GM04503 (cell line): ENCODE measurements at places on chromosomes 12 and 14.
A peak's percentile ranks its signal among the peaks of the same experiment; 100 is the strongest.

- no peak for DNase-seq
Observed at GRCh38 chr12:114275086-114275485, 130.9 kb downstream of the TBX5 start.

- no peak for DNase-seq
Observed at GRCh38 chr14:64726585-64726890, 22.3 kb downstream of the PLEKHG3 start.

DNA sequence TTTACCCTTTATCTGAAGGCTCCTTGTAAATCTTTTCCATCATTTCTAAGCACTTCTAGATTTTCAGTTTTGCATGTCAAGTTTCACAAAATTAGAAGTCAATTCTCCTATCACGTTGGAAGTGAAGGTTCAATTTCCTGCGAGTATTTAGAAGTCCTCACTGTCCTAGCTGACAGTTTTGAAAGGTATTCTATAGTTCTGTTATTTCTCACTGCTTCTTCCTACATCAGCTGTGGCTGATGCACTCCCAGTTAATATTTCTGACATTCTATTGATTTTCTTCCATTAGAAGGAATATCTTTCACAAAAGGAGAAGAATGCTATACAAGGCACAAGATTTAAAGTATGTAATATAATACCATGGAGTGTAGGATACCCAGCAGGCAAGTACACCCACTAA is 15.8 kb upstream of the TMCC3 start:
- no peak for DNase-seq

DNA sequence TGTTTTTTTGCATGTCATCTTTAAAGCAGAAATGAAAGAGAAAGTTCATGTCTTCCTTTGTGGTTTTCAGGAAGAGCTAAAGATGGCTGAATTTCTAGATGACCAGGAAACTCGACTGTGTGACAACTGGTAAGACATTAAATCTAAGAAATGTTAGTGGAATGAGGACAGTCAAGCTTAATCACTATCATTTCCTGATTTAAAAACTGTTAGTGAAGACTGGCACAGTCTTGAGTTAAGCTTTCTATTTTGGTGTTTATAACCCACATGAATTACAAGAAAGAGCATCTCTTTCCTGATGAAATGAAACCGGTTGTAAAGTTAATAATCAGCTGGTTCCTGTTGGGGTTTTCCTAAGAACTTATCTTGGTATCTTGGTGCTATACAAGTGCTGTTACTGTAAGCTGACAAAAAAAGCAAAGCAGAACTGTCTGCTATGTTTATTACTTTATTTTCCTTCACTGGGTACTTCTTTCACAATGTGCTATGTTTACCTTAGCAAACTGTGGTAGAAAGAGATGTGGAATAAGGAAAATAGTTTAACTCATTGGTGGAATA is 5.2 kb downstream of the TRAFD1 start:
- DNase-seq: no peak

GRCh38 chr12:78086553-78087362 is 256.1 kb downstream of the NAV3 start:
- DNase-seq: no peak

GRCh38 chr12:112838731-112839130 is 47.2 kb downstream of the RPH3A start:
- DNase-seq: no peak

DNA sequence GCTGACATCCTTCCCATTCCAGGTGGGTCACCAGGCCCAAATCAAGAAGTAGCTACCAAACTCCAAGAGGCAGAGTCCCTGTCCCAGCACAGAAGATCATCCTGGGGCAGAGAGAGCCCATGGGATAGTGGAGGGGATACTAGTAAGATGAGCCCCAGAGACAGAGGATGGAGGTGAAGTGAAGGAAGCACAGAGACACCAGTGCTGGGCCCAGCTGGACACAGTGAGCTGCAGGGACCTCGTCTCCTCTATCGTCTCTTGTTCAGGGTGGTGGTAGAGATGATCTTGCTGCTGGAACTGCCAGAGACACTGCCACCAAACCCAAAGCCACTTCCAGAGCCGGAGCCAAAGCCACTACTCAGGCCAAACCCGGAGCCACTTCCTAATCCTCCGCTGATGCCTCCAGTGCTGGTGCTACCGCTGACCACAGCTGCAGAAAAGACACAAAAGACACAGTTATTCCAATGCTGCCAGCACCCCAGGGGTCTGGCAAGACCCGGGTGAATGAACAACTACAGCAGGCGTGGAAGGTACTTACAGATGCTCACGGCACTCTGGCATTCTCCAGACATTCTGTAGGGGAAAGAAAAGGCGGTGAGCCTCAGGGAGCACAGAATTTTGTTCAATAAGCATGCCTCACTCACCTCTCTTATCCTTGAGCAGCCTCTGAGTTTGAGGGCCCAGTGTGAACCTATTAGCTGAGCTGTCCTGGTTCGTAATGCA is 6.9 kb downstream of the KRT4 start:
- DNase-seq: no peak

GRCh38 chr12:52952076-52952801 is 3.3 kb downstream of the KRT18 start:
- no peak for DNase-seq

DNA sequence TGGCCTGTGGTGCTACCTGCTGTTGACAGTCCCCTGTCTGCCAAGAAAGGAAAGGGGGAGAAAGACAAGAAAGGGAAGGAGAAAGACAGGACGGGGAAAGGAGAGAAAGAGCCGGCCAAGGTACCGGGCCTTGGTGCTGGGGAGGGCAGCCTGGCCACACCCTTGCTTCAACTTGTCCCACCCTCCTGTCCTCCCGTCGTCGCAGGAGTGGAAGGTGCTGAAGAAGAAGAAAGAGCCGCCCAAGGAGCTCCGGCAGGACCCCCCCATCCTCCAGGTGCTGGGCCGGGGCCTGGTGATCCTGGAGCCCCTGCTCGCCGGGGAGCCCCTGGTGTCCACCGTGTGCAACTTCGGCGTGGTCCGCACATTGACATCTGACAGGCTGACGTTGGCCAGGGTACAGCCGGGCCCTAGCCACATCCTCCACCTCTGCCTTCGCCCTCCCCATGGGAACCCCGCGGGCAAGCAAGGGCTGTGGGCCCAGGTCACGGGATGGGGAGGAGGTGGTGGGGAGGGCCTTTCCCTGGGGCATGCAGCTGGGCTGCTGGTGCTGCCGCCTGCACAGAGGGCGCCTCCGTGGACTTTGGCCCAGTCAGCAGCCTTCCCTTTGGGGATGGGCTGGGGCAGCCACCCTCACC is 2.9 kb upstream of the B3GNT4 start:
- DNase-seq: no peak

- no peak for DNase-seq
Observed at GRCh38 chr12:40616383-40616915, 75.8 kb upstream of the CNTN1 start.

GRCh38 chr14:91893669-91894068 is 26.3 kb upstream of the TC2N start:
- no peak for DNase-seq

DNA sequence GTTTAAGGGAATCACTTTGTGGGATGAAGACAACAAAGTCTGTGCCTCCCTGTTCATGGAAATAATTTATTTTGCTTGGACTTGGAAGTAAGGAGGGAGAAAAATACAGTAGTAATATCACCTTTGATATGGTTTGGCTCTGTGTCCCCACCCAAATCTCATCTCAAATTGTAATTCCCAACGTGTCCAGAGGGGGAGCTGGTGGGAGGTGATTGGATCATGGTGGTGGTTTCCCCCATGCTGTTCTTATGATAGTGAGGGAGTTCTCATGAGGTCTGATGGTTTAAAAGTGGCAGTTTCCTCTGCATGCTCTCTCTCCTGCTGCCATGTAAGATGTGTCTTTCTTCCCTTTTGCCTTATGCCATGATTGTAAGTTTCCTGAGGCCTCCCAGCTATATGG is 460.7 kb downstream of the NOVA1 start:
- DNase-seq: no peak

GRCh38 chr12:48281811-48282210 is 68.9 kb downstream of the ZNF641 start:
- DNase-seq: no peak

- DNase-seq: peak; percentile 54
Observed at GRCh38 chr14:51521764-51522163, 129.9 kb upstream of the FRMD6 start.

GRCh38 chr12:76739896-76740295 is 24.0 kb upstream of the ZDHHC17 start:
- DNase-seq: no peak

DNA sequence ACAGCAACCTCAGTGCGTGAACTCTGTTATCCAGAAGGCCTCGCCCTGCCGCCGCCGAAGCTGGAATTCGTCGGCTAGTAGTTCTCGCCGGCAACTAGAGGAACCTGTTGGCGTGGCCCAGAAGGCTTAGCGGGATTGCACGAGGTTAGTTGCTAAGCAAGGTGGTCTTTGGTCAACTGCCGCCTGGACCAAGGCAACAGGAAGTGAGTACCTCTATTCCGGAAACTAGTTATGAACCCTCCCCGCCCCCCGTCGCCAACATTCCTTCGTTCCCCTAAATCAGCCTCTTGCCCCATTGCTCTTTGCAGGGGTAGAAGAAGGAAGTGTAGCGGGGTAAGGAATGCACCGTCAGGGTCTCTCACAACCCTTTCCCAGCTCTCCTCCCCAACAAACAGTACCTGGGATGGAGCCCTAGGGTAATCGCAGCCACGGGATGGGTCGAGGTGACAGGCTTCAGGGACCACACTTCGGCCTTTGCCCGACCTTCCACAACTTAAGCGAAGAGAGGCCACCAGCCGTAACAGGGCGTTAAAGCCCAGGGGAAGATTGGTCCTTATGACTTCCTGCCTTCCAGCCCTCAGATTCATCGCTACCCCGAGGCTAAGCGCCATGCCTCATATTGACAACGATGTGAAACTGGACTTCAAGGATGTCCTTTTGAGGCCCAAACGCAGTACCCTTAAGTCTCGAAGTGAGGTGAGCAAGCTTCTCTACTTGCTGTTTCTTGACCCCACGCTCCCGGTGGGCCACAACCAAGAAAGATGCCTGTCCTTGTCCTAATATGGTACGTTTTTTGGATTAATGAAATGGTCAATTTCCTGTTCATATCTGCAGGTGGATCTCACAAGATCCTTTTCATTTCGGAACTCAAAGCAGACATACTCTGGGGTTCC is at the start of gene GMPR2:
Gene GMPR2 (plus strand): TSS at position 285 of the 893 bp plus-strand sequence. CDS start 325 bp downstream, at position 610.
- no peak for DNase-seq

DNA sequence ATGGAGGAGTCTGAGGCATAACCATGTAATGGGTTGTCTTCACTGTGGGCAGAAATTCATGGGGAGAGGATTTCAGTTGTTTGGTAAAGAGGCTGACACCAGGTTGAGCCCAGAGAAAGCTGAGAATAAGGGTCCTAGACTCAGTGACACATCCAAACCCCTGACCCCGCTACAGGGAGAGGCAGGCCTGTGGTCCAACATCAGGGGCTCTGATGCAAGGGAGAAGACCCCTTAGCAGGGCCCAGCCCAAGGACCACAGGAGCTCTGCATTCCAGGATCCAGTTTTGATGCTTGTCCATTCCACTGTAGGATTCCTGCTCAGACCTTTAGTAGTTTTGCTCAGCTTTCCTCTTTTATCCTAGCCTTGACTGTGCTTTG is 15.5 kb downstream of the GPR68 start:
- no peak for DNase-seq

GRCh38 chr12:120959111-120959878 is 19.0 kb upstream of the HNF1A start:
- no peak for DNase-seq

DNA sequence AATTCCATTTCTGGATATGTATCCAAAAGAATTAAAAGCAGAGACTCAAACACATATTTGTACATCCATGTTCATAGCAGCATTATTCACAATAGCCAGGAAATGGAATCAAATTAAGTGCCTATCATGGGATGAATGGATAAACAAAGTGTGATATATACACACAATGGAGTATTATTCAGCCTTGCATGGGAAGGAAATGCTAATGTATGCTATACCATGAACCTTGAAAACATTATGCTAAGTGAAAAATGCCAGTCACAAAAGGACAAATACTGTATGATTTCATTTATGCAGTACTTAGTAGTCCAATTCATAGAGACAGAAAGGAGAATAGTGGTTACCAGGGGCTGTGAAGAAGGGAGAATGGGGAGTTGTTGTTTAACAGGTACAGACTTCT is 32.1 kb upstream of the CSRNP2 start:
- no peak for DNase-seq

GRCh38 chr12:5861416-5861815 is 83.6 kb downstream of the ANO2 start:
- no peak for DNase-seq

DNA sequence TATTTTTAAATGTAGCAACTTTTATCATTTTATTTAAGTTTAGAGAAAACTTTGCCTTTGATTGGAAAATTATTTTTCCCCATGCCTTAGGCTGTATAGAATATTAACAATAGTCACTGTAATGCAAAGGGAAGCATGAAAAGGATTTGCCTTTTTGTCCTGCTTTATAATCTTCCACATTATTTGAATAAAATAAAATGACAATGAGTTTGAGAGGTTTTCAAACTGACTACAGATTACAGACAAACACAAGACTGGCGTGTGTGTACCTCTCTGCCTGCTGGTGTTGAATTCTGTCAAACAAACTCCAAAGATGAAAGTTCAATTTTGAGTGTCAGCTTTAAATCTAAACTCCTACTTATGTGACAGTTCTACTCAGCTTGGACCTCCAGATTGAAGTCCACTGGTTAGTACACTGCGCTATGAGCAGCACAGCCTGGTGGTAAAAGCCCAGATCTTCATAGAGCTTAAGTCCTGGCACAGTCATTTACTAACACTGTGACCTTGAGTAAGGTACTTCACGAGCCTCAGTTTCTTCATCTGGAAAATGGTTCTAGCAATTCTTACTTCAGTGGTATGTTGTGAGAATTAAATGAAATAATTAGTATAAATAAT is 98.3 kb upstream of the CPNE8 start:
- no peak for DNase-seq

- no peak for DNase-seq
Observed at GRCh38 chr14:57991353-57991752, 125.5 kb upstream of the SLC35F4 start.

GRCh38 chr12:113936460-113936859 is 29.7 kb downstream of the RBM19 start:
- no peak for DNase-seq

GRCh38 chr12:119594772-119595445 is 1.3 kb downstream of the TMEM233 start:
- no peak for DNase-seq

DNA sequence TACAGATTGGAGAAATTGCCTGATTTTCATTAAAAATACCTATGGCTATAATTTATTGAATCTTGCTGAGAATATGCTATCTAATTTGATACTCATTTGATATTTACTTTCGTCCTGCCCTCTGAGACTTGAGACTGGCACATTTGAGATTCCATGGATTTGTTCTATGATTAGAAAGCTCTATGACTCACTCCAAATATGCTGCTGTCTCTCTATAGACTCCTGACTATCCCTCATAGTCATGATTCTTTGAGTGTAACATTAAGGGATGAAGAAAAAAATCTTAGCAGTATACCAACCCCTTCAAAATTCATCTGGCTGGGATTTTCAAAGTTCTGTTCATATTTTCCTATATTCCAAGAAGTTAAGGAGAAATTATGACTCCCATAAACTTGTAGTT is 191.9 kb downstream of the LRIG3 start:
- DNase-seq: no peak

GRCh38 chr14:99730876-99731546 is 46.9 kb downstream of the CYP46A1 start:
- no peak for DNase-seq
